ENCODE measurements at places on chromosomes 5 and 9.

GRCh38 chr5:148921350-148921749 lies 94.9 kb downstream of the ADRB2 start:
- DNase-seq: no peak

- no peak for DNase-seq
These were observed 322.6 kb upstream of the SLC30A5 start for GRCh38 chr5:68771221-68771620.

DNA sequence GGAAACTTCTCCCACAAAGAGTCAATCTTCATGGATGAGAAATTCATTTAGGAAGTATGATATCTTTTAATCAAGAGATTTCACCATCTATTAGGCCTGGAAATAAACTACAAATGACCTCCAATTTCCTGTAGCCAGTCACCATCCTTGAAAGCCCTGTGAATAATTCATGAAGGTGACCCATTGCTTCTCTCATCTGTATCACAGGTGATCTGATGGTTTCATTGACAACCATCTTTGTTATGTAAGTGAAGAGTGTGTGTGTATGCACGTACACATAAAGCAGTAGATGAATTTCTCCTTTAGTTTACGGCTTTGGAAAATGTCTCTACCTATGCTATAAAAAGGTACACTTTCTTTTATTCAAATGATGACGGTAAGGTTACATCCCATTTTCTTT lies 644.1 kb upstream of the KLF4 start:
- no peak for DNase-seq

- no peak for DNase-seq
These were observed 11.9 kb downstream of the MSX2 start for GRCh38 chr5:174736331-174736721.

- no peak for DNase-seq
These were observed 91.8 kb downstream of the PTTG1 start for GRCh38 chr5:160513485-160513884.

DNA sequence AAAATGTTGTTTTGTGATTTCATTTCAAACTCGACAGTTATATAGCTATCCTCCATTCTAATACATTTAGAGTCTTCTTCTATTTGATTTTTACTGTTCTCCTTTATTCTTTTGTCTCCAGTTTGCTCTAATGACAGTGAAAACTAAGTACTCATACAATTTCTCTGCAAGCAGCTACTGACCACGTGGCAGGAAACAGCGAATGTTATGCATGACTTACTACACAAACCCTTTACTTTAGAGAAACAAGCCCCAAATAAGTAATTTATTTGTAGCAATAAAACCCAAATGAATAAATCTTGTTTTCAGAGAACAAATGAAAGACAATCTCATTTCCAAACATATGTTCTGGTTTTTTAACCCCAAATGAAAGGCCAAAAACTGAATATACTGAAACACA lies 41.9 kb downstream of the CDH6 start:
- DNase-seq: no peak

GRCh38 chr9:123834889-123835562 lies 94.9 kb downstream of the DENND1A start:
- no peak for DNase-seq

DNA sequence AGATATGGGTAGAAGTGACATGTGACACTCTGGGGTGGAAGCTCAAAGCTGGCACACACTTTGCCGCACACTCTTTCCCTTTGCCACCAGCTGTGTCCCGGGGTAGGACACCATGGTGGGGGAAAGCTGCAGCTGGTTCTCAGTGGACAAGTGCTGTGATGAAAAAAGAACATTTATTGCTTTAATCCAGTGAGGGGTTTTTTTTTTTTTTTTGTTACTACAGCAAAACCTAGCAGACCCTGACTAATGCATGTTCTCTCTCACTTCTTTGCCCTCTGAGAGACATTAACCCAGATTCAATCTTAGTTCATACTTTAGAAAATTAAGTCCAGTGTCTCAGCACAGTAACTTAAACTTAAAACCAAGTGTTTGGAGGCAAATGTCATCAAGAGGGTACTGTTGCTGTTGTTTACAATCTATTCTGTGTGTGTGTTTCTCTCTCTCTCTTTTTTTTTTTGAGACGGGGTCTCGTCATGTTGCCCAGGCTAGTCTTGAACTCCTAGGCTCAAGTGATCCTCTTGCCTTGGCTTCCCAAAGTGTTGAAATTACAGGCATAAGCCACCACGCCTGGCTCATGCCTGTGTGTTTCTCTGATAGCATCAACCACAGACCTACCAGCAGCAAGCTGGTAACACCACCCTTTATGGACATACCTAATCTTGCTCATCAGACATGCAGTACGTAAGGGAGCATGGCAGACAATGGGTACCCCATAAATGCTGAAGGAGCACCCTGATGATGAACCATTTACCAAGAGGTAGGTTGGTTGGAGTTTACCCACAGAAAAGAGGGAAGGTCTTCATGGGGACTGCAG lies 84.7 kb upstream of the TBC1D2 start:
- DNase-seq: no peak

- DNase-seq: no peak
These were observed 189.1 kb upstream of the PTGER4 start for GRCh38 chr5:40490464-40491111.

- DNase-seq: no peak
These were observed 6.0 kb upstream of the SLC9A3 start for GRCh38 chr5:530001-530955.

- no peak for DNase-seq
These were observed 41.6 kb upstream of the EQTN start for GRCh38 chr9:27338527-27338903.

DNA sequence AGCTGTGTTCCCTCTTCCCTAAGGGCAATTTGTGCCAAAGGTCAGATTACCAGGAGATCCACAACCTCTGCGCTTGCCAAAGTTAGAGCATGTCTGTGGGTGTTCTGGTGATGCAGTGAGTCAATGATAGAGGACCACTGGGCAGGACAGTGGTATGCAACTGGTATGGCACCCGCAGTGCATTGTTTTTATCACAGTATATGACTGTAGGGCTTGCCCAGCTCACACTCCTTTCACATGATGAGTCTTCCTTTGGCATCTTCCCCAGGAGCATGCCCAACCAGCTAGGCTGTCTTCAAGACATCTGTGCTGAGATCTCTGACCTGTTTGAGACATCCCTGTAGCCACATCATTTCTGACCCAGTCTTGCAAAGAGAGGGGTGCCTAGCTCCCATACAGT lies 1650.0 kb upstream of the CDH6 start:
- no peak for DNase-seq

GRCh38 chr9:136316896-136317676 lies 10.3 kb upstream of the GPSM1 start:
- DNase-seq: no peak

GRCh38 chr5:73960023-73960422 lies 334.0 kb downstream of the ARHGEF28 start:
- DNase-seq: no peak

DNA sequence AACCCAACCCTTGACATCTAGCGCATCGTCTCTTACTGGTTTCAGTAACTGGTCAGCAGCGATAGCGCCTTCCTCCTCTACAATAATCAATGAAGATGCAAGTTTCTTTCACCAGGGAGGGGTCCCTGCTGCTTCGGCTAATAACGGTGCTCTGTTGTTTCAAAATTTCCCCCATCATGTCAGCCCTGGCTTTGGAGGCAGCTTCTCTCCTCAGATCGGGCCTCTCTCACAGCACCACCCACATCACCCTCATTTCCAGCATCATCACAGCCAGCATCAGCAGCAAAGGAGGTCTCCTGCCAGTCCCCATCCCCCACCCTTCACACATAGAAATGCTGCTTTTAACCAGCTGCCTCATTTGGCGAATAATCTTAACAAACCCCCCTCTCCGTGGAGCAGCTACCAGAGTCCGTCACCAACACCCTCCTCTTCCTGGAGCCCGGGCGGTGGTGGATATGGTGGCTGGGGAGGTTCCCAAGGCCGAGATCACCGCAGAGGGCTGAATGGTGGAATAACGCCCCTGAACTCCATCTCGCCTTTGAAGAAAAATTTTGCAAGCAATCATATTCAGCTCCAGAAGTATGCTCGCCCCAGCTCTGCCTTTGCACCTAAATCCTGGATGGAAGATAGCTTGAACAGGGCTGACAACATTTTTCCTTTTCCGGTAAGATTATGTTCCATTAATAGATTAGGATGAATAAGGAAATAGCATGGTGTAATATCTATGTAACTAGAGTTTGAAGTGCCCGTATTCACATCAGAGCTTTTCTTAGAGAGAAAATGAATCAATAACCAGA lies 2.2 kb downstream of the CPEB4 start:
- no peak for DNase-seq

- no peak for DNase-seq
These were observed 548.9 kb downstream of the IRX1 start for GRCh38 chr5:4144411-4145007.

DNA sequence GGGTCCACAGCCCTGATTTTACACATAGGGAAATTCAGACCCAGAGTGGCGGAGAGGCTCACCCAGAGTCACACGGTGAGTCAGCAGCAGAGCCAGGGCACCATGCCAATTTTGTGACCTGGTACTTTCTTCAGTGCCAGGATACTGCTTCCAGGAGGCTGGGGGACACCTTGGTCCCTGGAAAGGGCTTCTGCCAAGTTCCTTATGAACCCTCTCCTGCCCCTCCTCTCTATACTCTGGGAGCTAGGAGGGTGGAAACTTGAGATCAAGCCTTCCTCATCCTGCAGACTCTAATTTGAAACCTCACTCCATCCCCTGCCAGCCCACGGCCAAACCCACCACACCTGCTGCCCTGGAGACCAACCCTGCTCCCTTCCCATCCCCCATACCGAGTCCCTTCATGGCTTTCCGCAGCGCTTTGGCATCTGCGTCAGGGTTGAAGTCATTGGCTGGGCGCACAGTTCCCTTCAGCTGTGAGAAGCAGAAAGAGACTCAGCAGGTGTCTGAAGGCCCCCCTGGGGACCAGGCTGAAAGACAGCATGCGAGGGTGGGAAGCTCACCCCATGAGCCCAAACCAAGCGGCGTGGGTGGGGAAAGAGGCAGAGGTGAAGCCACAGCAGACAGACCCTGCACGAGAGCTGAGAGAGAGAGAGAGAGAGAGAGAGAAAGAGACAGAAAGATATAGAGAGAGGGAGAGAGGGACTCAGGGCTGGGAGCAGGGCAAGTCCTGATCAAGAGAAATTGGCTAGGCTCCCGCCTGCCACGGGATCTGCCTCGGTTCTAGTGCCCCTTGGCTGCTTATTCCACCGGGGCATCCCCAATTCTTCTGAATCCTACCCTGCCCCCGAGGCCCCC lies 33.5 kb downstream of the ANXA6 start:
- no peak for DNase-seq

- DNase-seq: no peak
These were observed 12.0 kb upstream of the NKX2-5 start for GRCh38 chr5:173247041-173247440.

- DNase-seq: no peak
These were observed 54.9 kb downstream of the NDST1 start for GRCh38 chr5:150562832-150563231.

DNA sequence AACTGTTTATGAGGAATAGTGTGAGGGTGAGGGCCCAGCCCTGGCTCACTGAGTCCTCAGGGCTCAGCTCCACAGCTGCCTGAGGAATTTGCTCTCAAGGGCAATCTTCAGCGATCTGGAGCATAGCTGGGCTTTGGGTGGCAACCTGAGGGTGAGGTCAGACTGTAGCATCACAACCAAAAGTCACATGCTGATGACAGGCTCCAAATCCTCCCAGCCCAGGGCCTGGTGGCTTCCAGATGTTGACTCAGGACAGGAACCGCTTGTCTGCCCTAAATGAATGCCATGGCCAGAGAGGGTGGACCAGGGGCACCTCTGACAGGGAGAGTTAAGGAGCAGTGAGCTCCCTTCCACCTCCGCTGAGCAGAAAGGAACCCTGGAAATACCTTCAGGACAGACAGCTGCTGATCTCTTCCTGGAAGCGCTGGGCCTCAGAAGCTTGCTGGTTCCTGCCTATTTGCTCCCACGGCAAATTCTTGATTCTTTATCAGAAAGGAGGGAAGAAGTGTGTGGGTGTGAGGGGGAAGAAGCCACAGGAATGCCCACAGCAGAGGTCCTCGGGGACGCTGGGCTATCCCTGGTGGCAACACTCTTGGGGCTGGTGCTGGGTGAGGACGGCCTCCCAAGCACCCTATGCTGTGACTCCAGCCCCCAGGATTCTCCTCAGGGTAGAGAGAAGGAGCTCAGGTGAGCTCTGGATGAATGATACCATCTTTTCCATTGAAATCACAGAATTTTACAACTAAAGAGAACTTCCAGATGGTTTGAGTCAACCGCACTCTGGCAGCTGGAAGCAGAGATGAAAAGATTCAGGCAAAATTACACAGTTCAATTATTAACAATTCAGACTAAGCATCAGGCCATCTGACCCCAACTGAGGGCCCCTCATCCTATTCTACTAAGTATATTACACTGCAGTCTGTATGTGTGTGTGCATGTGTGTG lies 13.8 kb upstream of the CTSL start:
- DNase-seq: no peak

DNA sequence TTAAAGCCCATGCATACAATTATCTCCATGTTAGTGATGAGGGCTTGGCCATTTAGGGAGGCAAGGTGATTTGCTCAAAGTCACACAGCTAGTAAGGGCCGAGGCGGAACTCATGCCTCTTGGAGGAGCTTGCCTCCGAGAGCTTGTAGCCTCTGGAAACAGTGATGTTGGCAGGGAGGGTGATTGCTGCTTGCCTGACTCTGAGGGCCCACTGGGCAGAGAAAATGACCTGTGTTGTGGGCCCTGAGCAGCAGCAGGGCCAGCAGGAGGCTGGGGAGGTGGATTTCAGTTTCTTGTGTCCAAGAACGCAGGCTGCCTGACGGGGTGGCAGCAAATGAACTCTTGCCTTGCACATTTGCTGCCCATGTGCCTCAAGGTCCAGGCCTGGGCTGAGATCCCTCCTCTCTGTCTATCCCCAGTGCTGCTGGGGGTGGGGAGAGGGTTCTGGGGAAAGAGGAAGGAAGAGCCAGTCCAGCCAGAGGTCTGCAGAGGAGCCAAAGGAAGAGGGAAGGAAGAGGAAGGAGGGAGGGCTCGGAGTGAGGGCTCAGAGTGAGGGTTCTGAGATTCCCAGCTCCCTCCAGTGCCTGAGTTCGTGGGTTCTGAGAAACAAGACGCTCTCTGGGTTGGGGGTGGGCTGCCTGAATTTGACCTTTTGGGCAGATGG lies 16.2 kb upstream of the PTGS1 start:
- DNase-seq: no peak

DNA sequence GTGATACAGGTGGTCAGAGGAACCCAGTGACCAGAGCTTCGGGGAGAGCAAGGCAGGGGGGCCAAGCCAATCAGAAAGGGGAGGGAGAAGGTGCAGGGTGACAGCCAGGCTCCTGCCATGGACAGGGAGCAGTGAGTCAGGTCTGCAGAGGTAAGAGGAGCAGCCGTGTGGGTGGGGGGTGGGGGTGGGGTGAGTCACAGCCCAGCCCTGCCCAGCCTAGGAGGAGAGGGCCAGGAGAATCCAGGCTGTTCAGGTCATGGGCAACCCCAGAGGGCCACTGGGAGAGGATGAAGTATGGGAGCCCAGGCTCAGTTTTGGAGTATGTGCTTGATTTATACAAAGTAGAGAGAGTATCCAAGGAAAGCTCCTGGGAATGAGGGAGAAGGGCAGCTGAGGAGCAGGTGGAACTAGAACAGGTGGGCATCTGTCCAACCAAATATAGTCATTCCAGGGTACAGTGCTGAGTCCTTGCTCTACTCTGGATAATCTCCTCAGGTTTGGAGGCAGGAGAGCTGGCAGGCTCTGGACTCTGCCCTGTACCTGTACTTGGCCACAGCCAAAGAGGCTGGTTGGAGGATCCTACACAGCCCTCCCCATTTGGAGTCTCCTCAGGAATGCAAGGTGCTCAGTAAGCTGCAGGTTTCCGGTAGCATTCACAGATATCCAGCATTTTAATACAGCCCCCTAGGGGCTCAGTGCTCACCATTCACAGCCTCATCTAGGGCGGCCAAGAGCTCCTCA lies 1.6 kb downstream of the HBEGF start:
- DNase-seq: no peak

- no peak for DNase-seq
These were observed 210.3 kb upstream of the TNC start for GRCh38 chr9:115328228-115328627.
